Endothelial cell of umbilical vein (primary cell): ENCODE measurements at places on chromosomes 12 and 14.
A peak's percentile ranks its signal among the peaks of the same experiment; 100 is the strongest.

GRCh38 chr14:102517392-102518062, 8.0 kb upstream of the ANKRD9 start:
- DNase-seq, result no peak

DNA sequence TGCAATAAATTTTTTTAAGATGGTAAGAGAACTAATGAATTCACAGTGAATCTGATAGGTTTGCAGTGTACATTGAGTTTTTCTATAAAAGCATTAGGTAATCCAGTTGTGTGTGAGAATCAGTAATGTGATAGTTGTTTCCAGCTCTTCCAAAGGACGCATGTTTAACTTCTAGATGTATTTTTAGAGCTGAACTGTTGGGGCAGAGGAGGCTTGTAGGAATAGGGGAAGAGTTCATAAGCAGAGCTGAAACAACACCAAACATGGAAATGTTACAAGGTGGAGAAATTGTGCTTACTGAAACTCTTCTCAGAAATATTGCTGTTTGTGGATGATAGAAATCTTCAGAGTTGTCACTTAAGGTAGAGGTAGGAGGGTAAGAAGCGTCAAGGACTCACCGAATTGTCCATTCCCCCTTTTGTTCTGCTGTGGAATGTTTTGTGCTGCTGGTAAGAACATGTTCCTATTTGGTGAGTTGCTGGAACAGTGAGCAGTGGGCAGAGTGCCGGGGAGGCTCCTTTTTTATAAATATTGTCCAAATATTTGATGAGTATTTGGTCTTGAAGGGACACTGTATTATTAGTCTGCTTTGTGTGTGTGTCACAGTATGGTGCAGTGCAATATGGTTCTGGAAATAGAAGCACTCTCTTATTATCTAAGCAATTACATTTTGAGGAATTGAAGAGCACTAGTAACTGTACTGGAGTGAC, 76.7 kb downstream of the ANO6 start:
- DNase-seq, result no peak

DNA sequence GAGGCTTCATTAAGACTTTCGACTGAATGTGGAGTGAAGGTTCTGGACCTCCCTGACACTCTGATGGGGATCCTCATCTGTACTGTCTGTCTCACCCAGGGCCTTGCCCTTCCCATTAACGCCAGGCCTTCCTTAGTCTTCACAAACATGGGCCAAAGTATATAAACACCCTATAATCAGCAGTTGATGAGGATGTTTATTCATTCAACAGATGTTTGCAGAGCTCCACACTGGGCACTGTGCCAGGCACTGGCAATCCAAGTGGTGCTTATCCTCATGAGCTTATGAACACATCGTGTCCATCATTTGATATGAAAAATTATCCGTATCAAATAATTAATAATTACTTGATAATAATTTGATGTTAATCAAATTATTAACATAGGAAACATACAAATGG, 454.4 kb downstream of the FUT8 start:
- DNase-seq, result no peak

GRCh38 chr12:3988519-3989217, 115.5 kb upstream of the PARP11 start:
- no peak for DNase-seq

- peak; percentile 14 for DNase-seq
Measured at GRCh38 chr12:27123642-27124041, 41.3 kb upstream of the C12orf71 start.

DNA sequence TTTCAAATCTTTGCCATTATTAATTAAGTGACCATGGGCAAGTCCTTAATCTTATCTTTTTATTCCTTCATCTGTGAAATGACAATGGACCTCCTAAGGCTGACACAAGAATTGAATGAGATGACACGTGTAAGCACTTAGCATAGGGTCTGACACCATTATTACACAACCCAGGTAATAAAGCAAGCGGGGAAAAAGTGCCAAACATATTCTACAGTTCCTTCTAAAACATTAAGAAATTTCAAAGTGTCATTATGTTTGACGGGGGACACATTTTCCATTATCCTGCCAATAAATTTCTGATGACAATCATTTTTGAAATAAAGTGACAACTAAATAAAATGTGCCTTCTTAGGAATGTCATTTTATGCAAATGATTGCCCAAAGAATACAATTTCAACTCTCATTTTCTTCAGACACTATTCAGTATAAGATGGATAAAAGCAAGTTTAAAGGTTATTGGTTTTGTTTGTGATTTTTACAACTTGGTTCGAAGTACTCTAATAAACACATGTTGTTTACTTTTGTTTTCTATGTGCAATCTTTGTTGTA, 3.0 kb downstream of the ANKS1B start:
- no peak for DNase-seq

DNA sequence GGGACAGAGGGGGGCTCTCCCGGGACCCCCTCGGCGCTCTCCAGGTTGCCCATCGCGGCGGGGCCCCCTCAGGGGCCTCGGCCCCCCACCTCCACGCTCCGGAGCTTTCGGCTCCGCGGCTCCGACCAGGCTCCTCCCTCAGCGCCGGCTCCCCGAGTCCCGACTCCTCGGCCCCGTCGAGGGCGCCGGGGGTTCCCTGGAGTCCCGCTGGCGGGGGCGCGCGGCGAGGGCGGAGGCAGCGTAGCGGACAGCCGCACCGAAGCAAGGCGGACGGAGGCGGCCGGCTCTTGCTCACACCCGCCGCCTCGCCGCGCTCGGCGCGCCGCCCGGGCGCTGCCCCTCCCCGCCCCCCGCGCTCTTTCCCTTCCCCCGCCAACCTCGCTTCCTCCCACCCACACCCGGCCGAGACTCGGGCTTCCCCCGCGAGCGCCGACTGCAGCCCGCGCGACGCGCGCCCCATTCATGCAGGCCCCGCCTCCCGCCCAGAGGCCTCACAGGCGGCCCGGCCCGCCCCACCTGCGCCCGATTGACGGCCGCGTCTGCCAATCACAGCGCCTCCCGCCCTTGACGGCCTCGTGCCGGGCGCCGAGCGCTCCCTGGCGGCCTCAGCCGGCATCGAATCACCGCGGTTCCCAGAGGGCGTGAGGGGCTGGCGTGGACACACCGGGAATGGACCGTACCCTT, at the start of gene FMNL3:
Gene FMNL3, minus strand, starts transcription at position 278 of the 684 bp plus-strand sequence. Its CDS starts 225 bp downstream, at position 53.
- DNase-seq, result peak; percentile 97

DNA sequence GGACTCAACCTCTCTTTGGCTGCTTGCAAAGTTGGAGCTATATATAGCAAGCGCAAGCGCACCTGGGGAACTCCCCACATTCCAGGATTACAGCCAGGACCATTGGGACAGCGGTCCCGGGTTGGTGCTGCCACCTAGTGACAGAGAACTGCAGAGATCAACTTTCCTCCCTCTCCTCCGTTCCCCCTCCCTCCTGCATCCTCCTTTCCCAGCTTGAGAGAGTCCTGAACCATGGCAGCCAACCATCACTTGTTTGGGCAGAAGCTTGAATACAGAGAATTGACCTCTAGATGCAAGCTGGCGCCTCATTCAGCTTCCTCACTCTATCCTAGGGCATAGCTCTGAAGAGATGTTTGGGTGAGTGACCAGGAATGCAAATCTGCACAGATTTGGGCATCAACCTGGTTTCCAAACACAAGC, 17.4 kb upstream of the FLVCR2 start:
- DNase-seq, result peak; percentile 76
